ENCODE measurements at places on chromosomes 3 and 15.

DNA sequence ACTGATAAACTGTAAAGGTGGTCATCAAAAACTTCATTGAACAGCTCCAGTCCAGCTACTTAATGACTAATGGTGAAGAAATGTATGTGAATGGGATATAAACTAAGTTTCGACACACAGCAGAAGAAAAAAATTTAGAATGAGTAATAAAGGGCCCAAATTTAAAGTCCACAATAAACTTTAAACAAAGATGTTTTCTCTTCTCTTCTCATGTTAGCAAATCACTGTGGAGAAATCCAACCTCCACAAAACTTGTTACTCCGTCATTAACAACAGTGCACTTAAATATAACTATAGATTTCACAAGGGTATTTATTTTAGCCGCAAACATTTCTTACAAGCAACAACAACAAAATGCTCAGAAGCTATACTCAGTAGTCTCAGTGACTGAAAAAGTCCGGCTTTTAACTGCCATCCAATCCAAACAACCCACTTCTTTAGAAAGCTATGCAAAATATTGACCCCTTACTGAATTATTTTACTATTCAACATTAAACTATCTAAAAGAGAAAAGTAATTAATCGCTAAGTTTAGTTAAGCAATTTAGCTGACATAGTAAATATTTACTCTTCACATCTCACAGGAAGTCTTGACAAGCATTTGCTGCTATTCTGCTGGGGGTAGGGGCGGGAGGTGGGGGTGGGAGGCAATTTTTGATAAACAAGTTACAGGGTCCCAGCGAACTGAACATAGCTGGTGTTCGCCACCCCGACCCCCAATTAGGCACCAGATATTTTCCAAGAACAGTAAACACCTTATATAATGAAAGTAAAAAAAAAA lies 2.4 kb downstream of the IGF2BP2 start:
- peak; percentile 59 for DNase-seq

DNA sequence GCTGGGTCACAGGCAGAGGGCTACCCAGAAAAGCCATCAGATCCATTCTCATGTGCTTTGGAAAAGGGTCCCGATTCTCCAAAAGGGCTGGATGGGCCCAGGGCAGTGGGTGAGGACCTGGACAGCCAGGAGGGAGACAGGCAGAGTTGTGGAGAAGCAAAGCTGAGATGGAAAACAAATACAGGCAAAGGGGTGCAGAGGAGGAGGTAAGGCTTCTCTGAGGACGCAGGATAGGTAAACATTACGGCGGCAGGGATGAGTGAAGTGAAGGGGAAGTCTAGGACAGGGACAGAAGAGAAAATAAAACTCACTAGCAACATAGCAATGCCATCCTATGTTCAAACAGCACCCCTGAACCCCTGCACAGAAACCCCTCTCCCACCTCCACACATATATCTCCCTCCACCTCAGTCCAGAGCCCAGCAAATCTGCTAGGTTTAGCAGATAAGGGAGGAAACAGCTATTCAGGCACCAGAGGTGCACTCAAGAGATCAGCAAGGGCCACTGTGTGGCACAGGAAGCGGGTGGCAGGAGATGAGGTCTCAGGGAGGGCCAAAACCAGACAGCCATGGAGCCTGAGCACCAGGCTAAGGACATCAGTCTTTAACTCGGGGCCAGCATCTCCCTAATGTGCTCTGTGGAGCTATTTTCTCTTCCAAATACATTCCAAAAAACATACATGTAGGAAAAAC lies 51.3 kb downstream of the HOMER2 start:
- DNase-seq, result no peak

DNA sequence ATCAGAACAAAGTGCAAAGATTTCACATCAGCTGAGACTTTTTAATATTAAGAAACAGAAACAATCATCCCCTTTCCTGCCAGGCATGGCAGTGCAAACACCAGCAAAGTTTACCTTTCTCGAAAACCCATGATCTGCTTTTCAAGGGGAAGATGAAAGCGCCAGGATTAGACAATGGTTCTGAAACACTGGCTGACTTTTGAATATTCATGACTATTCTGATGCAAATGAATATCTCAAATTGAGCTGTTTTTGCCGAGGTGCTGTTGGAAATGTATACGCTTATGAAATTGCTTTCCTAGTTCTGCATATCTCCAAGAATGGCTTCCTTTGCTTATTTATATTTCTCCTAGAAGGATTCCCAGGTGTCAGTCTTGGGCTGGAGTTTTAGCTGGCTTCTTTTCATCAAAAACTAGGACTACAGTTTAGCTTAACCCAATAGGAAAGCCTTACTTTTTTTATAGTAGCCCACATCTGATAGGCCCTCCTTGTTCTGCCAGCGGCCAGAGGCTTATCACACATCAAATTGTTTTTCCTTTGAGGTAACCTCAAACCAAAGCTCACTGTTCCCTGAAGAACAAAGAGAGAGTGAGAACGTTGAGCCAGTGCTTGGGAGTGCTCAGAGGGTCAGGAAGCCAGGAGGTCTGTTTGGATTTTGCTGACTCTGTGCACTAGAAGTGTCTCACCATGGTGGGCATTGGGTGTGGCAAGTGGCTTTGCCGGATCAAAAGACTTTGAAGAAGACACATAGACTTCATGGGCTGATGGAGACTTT lies 74.0 kb upstream of the PLCL2 start:
- no peak for DNase-seq

DNA sequence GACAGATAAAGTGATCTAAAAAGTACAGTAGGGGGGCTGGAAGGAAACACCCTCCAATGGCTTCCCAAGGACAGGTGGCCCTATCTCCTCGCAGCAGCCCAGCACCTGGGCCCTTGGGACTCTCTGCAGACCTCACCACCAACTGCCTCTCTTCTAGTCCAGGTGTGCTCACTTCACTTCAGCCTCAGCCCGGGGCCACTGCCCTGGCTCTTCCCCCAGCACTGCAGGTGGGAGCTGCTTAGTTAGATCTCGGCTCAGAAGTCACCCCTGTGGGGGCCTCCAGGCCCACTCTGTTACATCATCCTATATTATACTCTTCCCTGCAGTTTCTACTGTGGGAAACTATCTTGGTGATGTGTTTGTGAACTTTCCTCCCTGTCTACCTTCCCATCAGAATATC lies 2.0 kb downstream of the KLF15 start:
- no peak for DNase-seq

GRCh38 chr3:70110066-70110465 lies 110.5 kb downstream of the SAMMSON start:
- DNase-seq, result no peak

DNA sequence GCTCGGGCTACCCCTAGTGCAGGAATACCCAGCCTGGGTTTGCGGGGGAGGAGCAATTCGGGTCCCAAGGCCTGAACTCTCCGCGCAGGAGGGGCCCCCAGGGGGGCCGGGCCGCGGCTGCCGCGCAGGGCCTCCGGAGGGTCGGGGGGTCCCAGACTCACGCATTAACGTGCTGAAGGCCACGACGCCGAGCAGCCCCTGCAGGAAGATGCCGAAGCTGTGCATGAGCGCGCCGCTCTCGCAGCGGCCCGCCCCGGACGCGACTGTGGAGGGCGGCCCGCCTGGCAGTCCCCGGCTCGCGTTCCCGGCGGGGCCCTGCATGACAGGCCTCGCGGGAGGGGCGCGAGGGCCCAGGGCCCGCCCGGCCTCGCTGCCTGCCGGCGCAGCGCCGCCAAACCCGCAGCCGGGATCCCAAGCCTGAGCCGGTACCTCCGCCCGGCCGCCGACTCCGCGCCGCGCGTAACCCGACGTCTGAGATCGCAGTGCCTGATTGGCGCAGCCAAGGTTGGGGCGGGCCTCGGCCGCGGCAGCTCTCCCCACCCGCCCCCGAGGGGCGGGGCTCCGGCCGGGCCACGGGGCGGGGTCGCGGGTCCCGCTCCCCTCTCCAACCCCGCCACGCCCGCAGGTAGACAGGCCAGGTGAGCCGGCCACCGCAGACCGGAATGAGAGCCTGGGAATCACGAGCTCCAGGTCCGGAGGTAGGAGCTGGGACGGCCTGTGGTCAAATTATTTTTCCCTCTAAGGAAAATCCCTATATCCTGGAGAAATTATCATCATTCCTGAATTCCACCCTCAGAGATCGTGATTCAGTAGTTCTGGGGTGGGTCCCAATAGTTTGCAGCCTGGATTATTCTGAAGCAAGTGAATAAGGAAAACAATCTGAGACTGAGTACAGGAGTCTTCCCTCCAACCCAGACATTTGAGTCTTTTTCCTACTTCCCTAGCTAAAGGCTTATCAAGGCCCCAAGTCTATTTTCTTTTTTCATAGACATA lies at the start of gene STIMATE:
Gene STIMATE (minus strand): TSS at position 419 of the 993 bp plus-strand sequence. CDS start 98 bp downstream, at position 321.
- DNase-seq, result peak; percentile 50

Measured in fibroblast of skin of left quadriceps (primary cell).